Fibroblast of mammary gland (primary cell): ENCODE measurements at places on chromosomes 2 and 18.

- no peak for DNase-seq
Observed at GRCh38 chr2:46338674-46339073, 41.5 kb downstream of the EPAS1 start.

GRCh38 chr2:71715951-71716696, 262.8 kb downstream of the DYSF start:
- no peak for DNase-seq

- no peak for DNase-seq
Observed at GRCh38 chr2:142885543-142885942, 8.1 kb downstream of the KYNU start.

DNA sequence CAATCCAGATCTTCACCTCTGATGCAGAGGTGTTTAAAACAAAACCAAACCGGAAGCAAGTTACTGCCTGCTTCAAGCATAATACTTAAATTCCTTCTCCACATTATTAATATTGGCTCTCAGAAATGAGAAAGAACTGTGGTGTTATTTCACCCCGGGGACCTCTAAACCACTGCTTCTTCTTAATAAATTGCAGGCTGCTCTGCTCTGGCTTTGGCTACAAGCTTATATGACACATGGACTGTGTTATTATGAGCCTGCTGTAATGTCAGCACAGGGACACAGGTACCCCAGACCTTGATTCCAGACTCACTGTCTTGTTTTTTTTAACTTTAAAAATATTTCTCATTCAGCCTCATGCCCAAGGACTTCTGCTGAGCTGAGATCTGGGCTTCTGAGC, 45.1 kb downstream of the ST6GAL2 start:
- DNase-seq = no peak

- DNase-seq = no peak
Observed at GRCh38 chr2:26898480-26899078, 50.6 kb downstream of the DPYSL5 start.

DNA sequence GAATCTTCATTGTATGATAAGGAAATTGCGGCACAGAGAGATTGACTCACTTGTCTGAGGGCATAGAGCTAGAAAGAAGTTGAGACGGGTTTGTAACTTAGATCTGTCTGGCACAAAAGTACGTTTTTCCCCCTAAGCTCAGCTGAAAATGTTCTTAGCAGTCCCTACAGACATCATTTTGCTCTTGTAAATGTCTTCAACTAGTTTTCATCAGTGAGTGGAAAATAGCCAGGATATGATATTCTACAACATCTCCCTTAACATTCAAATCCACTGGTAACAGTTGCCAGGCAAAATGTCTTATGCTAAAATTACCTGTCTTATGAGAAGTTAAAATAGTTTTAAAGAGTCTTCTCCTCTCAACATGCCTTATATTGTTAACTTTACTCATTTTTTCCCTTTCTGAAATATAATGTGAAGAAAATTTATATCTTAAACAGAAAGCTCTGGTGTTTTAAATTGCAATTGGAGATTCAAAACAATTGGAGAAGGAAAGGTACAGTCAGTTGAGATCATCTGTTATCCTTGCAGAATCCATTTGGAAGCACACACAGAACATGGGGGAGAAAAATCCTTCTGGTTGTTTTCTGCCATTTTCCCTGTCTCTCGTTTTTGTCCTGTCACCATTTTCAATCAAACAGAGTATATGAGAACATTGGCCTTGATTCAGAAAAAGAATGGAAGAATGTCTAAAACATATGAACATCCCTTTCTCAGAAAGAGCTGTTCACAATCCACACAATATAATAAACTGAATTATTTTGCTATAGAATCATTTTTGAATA, 255.0 kb downstream of the TRIB2 start:
- no peak for DNase-seq

DNA sequence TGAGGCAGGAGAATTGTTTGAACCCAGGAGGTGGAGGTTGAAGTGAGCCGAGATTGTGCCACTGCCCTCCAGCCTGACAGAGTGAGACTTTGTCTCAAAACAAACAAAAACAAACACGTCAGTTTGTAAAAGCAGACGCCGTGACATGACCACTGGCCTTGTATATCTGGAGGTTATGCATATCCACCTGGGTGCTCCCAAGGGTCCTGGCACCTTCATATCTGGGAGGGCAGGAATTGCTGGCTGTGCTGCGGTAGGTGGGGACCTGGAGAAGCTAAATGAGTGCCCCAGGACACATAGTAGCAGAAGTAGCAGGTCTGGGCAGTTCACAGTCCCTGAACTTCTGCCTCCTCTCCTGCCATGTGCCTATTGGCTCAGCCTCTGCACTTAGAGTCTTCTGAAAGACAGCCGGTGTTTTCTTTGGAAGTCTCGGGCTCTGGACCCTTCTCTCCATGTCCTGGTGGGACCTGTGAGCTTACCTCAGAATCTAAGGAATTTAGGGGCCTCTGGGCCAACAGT, 30.9 kb upstream of the IL1R2 start:
- DNase-seq = no peak
